Stimulated activated CD8-positive, alpha-beta memory T cell treated with anti-CD3 and anti-CD28 coated beads, Interleukin-4, amount 100 ng/mL, for 1 hour (primary cell): ENCODE measurements at places on chromosomes 1 and 21.

- no peak for DNase-seq
Measured at GRCh38 chr1:38817267-38818174, 42.1 kb downstream of the RRAGC start.

GRCh38 chr1:108551137-108551862 is 8.6 kb upstream of the EEIG2 start:
- DNase-seq, result no peak

- no peak for DNase-seq
Measured at GRCh38 chr1:114505148-114505561, 5.8 kb downstream of the TRIM33 start.

DNA sequence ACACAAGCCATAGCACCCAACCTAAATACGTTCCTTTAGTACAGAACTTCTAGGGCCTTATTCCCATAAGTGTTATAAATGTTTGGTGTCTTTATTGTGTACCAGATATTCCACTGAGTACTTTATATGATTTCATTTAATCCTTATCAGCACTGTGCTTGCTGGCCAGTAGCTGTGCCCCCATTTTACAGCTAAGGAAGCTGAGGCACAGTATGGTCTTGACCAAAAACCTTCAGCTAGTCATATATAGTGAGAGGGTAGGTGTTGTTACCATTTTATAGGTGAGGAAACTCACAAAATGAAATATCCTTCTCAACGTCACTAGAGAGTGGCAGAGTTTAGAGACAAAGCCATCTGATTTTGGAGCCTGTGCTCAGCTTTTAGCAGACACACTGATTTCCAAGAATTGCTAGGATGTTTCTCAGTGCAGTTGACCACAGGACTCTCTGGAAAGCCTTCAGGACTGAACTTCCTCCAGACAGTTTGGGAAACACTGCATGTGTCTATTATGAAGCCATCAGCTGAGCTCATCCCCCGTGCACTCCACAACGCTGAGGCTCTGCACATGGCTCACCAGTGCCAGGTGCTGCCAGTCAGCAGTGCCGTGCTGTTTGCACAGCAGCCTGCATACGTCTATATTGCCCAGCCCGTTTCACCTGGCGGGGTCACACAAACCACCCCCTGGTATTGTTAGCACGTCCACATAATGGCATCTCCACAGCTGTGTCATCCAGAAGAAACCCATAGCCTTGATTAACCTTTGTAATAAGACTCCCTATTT is 15.4 kb downstream of the NPPA start:
- no peak for DNase-seq

GRCh38 chr21:25850126-25850842 is 115.5 kb downstream of the GABPA start:
- no peak for DNase-seq

- DNase-seq, result no peak
Measured at GRCh38 chr1:210755991-210756659, 377.8 kb downstream of the KCNH1 start.

GRCh38 chr1:107900090-107900945 is 64.7 kb downstream of the VAV3 start:
- DNase-seq, result no peak

DNA sequence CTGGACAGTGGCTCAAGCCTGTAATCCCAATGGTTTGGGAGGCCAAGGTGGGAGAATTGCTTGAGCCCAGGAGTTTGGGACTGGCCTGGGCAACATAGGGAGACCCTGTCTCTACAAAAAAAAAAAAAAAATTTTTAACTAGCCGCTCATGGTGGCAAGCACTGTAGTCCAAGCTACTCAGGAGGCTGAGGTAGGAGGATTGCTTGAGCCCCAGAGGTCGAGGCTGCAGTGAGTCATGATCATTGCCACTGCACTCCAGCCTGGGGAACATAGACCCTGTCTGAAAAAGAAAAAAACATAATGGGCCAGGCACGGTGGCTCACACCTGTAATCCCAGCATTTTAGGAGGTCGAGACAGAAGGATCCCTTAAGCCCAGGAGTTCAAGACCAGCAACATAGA is 5.3 kb downstream of the SPATC1L start:
- no peak for DNase-seq

DNA sequence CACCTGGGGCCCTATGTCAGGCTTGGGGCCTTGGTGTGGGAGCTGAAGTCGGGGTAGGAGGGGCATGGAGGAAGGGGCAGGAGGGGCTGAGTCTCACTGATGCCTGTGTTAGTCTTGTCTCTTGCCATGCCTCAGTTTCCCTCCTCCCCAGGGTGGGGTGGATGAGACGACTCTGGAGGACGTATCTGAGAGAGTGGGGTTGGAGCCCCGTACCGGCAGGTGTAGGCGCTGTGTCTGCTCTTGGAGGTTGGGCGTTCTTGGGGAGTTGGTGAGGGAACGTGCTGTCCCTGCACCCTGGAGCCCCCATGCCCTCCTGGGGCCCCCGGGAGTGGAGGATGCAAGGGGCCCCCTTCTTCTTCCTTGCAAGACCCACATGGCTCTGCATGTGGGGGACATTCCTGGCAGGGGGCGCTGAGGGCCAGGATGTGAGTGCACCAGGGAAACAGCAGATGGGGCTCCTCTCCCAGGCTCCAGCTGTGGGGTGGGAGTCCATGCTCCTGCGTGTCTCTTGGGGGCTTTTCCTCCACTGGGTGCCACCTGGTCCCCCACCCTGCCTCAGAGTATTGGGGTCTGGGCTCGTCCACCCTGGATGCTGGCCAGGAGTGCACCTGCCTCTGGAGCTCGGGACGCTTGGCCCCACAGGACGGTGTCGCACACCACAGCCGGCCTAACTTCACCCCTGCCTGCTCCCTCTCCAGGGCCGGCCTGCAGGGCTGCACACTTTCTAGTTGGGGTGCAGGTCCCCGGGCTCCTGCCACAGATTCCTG is 1.4 kb upstream of the TNFRSF14 start:
- no peak for DNase-seq

DNA sequence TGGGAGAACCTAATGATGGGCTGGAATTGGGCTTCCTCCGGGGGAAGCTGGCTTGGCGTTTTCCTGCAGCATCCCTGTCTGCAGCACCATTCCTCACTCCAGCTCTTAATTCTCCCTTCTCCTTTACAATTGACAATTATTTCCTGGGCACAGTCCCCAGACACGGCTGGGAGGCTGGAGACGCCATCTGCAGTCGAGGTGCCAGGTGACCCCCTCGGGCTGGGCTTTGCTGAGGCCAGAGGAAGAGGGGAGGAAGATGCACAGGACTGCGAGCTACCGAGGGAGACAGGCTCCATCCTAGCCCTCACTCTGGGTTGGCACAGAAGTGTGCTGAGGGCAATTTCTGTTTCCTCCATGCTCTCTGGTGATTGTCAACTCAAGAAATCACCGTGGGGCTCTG is 453.8 kb downstream of the PTPRU start:
- DNase-seq, result no peak

GRCh38 chr1:234629026-234629425 is 19.0 kb upstream of the IRF2BP2 start:
- DNase-seq, result no peak

GRCh38 chr1:28200234-28200873 is 23.9 kb upstream of the PTAFR start:
- no peak for DNase-seq

GRCh38 chr1:211476200-211476849 is 15.6 kb downstream of the RD3 start:
- peak; percentile 54 for DNase-seq

- DNase-seq, result no peak
Measured at GRCh38 chr1:63710761-63711380, 62.9 kb upstream of the ROR1 start.

DNA sequence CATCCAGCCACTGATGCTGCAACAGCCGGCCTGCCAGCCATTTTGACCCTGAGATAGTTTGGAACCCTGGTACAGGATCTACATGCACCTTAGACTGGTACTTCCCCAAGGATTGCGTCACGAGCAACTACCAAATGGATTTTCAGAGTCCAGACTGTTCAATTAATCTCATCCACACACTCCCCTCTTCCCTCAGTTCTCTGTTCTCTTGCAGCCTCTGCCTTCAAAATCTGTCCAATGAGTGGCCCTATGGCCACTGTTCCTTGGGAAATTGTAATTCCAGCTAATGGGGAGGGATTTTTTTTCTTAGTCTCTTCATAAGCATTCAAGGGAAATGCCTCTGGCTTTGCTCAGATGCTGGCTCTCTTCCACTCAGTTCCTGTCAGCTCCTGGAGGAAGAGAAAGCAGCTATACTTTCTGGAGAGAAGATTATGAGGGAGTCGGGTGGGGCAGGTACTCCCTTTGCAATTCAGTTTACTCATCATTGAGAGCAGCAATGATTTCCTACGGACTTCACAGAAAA is 19.8 kb upstream of the UAP1 start:
- no peak for DNase-seq

DNA sequence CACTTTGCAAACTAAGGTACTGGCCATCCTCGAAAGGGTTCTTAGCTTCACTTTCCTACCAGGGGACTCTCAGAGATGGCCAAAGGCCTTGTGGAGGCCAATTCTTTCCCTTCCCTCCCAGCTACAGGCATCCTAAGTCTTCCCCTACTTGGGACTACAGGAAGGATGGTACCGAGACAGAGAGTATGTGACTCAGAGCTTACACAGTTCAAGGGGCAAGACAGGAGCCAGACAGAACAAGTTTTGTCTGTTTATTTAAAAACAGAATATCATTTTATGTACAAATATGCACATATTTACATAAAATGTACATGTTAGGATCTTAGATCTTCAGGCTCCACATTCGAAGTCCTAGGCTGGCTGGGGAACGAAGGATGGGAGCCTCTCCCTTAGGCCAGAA is 1.1 kb upstream of the ARHGAP30 start:
- no peak for DNase-seq

GRCh38 chr1:58786184-58786926 is 2.5 kb upstream of the JUN start:
- DNase-seq, result no peak

- no peak for DNase-seq
Measured at GRCh38 chr1:217392441-217392840, 238.4 kb downstream of the GPATCH2 start.

DNA sequence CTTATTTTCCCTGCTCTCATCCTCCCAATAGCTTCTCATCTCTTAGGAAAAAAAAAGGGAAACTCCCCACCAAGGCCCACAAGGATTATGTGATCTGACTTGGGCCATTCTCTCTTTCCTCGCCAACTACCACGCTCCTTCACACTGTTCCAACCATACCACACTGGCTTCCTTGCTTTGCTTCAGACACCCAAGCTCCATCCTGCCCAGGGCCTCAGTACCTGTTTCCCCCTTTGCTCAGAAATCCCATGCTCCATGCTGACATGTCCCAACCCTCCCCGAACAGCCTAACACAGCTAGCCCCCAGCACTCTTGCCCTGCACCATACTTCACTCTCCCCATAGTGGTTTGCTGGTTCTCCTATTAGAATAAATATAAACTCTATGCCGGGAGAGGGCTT is 39.2 kb downstream of the MAB21L3 start:
- no peak for DNase-seq

- no peak for DNase-seq
Measured at GRCh38 chr21:40452548-40452947, 394.4 kb downstream of the DSCAM start.

DNA sequence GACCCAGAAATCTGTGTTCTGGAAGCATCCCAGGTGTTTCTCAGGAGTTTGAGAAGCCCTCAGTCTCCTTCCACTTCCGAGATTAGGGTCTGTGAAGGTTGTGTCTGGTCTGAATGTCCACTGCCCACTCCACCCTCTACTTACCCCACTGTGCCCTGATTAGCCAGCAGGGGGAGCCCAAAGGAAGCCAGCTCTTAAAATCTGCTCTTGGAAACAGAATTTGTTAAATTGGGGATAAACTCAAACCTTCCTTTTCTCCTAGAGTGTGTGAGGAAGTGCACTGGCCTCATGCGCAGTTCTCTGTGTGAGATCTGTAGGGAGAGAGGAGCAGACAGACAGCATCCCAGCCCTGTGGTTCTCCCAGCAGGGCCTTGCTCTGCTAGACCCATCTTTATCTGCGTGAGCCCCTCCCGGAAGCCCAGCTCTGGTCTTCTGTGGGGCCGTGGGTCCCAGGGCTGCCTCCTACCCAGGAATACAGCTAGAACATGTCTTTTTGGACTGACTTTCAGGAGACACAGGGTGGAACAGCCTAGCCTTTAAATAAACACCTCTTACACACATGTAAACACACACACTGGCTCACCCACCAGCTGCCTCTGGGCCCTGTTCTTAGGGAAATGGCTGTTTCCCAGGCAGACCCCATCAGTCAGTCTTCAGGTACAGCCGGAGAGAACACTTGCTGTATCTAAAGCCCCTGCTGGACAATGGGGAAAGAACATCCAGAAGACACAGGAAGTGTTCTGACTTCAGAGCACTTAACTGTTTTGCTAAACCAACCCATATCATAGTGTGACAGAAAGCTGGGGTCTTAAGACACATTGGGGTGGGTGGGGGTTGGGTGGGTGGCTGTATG is 52.2 kb downstream of the SMYD2 start:
- peak; percentile 2 for DNase-seq

- peak; percentile 96 for DNase-seq
Measured at GRCh38 chr1:84506002-84506728, at the start of the genes GNG5 and SPATA1. GNG5 (minus strand) TSS chr1:84506581; CDS start chr1:84506091, 490 bp downstream. SPATA1 (plus strand) TSS chr1:84506386; CDS start chr1:84516360, 9,974 bp downstream.

DNA sequence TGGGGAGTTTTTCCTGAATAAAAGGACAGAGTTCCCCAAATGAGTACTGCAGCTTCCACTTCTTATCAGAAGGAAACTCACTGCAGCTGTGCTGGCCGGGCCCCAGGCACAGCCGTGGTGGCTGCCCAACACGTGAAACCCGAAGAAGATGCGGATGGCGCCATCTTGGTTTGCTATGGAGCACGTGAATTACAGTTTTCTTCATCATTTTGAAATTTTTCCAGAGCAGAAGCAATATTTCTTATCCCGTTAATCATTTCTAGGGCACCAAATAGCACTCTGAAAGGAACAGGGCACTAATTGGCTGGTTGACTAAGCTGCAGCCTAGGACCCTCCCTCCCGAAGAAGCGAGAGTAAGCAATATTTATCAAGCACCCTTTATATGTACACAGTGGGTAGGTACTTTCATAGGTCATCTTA is 63.2 kb upstream of the EPS8L3 start:
- DNase-seq, result no peak

- DNase-seq, result no peak
Measured at GRCh38 chr1:82000221-82000620, 199.5 kb downstream of the ADGRL2 start.

- DNase-seq, result no peak
Measured at GRCh38 chr1:227942021-227942715, 5.6 kb downstream of the WNT9A start.

DNA sequence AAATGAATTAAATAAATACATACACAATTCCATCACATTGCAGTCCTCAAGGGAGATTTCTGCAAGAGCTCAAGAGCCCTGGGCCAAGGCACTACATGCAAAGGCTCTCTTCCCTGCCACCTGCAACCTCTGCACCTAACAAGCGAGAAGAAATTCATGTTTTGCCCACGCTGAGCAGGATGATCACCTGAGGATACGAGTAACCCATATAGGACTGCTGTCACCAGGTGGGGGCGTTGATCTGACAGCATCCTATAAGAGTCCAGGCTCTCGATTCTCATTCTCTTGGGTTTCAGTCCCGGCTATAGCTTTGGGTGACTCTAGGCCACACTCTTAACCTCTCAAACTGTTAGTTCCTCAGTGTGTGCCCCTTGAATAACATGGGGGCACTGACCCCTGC is 18.7 kb upstream of the SPOCD1 start:
- no peak for DNase-seq

- no peak for DNase-seq
Measured at GRCh38 chr21:29233256-29233546, 65.5 kb upstream of the BACH1 start.
